ENCODE measurements at places on chromosomes 6 and 20.

DNA sequence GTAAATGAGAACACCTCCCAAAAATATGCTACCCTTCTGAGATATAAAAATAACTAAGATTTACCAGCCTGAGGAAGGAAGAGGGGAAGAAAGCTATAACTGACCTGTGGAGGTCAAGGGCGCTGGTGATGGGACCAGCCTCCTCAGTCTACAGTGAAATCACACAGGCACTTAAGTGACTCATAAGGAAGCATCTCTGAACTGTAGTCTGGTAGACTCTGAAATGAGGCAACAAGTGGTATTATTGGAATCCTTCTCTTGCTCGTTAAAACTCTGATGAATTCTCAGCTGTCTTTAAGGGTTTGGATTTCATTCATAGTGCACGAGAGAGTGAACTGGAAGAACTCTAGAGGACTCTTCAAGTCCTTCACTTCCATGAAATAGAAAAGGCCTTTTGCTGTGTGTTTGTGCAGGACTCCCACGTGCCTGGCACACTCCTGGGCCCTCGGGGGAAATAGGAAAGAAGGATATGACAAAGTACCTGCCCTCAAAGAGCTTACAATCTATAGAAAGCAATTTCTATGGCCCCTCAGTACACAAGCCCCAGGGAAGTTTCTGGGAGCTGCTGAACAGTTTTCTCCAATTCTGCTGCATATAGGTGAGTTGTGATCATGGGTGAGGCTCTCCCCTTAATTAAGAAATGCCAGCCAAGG lies 231.8 kb upstream of the RREB1 start:
- DNase-seq: no peak

- DNase-seq: no peak
These were observed 20.1 kb upstream of the RNGTT start for GRCh38 chr6:88983532-88983931.

DNA sequence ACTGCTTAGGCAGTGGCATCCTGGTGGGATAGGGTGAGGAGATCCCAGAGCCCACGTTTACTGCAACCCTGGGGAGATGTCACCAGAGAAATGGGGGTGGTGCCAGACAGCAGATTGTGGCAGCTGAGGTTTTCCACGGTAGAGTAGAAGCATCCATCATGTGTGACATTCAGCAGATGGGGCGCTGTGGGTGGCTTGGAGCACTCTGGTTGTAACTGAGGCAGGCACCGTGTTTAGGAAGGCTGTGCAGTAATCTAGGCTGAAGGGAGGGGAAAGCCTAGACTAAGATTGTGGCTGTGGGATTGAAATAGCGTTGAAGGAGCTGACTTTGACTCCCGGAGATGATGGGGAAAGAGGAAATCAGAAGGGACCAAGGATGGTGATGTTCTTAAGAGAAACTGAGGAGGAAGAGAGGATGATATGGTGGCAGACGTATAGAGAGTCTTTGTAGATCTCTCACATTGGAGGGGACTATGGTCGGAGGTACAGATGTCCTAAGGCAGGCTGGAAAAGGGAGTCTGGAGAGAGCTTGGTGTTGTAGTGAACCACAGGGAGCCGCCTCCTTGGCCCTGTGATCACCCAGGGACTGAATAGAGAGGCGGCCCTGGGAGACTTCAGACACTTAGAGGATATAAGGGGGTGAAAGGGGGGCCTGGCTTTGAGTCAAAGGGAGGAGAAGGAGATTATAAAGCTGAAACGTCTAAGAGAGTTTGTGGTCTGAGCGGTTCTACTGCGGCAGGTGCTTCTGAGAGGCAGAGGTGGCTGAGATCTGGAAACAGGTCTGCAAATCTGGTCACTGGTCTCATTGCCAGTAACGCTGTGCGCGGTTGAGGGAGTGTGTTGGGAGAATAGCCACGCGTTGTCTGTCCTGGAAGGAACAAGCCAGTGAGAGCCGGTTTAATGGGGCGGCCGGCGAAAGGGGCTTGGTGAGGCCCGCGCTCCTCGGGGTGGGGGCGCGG lies 792 bp upstream of the MICA start:
- peak; percentile 8 for DNase-seq

DNA sequence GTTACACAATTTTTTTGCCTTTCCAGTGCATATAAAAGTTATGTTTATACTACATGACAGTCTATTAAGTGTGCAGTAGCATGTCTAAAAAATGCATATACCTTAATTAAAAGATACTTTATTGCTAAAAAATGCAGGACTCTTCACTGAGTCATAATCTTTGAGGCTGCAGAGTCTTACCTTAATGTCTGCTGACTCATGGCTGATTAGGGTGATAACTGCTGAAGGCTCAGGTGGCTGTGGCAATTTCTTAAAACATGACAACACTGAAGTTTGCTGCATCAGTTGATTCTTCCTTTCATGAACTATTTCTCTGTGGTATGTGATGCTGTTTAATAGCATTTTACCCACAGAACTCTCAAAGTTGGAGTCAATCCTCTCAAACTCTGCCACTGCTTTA lies 19.1 kb downstream of the ZSCAN23 start:
- no peak for DNase-seq

DNA sequence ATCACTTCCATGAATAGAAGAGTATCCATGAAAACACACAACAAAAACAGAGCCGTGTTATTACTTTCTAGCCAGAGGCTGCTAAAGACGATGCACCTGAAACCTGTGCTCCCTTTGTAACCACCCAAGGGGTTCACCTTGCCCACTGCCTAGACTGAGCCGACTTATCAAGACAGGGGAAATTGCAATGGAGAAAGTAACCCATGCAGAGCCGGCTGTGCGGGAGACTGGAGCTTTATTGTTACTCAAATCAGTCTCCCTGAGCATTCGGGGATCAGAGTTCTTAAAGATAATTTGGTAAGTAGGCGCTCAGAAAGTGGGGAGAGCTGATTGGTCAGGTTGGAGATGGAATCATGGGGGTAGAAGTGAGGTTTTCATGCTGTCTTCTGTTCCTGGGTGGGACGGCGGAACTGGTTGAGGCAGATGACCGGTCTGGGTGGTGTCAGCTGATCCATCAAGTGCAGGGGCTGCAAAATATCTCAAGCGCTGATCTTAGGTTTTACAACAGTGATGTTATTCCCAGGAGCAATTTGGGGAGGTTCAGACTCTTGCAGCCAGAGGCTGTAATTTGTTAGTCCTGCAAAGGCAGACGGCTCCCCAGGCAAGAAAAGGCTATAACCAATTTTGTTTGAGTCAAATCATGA lies 366.6 kb downstream of the PREX1 start:
- no peak for DNase-seq

DNA sequence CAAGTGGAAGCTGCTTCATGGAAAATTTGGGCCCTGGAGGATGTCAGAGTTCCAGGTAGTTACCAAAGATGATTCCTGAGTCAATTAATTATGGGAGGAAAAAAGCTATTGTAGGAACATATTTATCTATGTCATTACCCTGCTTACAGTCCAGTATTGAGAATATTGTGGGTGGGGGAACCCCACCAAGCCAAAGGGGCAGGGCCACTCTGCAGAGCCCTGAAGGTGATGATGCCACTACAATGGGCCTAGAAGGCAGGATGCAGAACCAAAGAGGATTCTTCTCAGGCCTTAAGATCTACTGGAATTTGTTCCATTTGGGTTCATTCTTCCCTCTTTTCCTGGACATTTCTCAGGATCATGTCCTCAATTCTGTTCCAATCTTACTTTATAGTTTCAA lies 375.2 kb upstream of the MARCKS start:
- DNase-seq: no peak

DNA sequence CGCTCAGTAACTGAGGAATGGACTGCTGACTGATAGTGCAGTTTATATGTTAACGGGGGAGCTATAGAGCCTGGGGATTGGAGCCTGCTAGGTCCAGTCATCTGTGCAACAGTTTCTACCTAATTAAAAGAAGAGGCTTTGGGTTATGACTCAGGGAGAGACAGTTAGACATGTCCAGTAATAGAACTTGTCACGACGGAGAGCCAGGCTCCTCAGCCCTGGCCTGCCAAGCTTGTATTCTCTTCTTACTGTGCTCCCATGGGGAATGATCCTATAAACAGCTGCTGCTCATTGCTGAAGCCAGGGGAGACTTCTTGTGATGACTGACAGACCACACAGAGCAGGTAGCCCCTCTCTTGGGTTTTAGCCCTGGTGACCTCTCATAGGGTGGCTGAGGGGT lies 69.3 kb downstream of the SYNJ2 start:
- DNase-seq: no peak

- DNase-seq: no peak
These were observed 26.0 kb upstream of the PCMTD2 start for GRCh38 chr20:64229507-64230061.

DNA sequence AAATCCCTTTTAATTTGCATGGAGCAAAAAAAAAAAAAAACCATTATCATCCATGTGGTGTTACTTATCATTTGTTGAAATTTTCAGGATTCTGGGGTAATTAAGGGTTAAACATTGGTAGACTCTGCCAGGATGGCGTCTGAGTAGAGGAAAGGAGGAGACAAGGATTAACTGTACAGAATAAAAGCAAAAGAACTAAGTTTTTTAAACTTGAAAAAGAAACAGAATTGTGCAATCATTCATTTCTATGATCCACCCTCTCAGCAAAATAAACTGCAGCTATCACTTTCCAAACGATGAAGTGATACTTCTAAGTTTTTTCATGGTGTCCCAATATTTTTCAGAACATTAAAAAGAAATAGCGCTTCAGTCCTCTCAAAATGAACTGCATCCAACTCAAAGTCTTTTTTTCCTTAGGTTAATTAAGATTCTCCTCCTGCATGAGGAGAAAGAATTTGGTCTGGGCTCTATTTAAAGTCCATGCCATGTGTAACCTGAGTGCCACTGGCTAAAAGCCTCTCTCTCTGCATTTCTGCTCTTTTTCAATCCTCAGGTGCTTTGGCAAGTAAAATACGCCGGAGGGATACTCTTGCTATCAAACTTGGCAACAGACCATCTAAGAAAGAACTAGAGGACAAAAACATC lies 69.5 kb upstream of the LTV1 start:
- DNase-seq: no peak

GRCh38 chr6:158046201-158047126 lies 64.8 kb downstream of the SYNJ2 start:
- no peak for DNase-seq

DNA sequence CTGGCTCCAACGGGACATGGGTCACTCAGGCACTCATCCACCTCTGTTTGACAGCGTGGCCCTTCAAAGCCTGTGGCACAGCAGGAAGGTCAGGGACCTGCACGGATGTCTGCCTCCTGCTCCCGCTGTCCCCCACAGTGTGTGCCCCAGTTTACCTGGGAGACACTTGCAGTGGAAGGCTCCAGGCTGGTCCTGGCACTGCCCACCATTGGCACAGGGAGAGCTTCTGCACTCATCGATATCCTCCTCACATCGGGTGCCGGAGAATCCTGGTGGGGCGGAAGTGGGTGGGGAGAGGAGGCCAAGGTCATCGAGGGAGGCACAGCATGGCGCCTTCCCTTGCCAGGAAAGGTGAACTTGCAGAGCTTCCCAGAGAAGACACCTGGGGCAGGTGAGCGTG lies 6.9 kb downstream of the NOTCH4 start:
- no peak for DNase-seq

- DNase-seq: no peak
These were observed 30.8 kb downstream of the LAMA5 start for GRCh38 chr20:62336329-62336728.

DNA sequence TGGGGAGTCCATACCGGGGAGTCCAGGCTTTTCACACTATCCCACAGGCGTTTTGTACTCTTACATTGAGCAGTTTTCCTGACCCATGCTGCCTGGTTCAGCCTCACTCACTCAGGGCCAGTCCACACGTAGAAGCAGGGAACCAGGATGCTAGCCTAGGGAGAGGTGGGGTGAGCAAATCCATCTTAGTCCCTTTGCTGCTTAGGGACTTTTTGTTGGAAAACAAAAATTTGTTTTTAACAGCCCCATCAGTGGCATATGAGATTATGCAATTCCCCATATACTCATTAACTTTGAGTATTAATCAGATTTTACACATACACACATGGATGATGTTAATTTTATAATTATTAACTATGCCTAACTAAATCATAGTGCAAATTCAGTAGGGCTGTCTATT lies 84.2 kb downstream of the EZR start:
- DNase-seq: no peak

GRCh38 chr20:51775241-51775640 lies 7.1 kb upstream of the ATP9A start:
- no peak for DNase-seq

DNA sequence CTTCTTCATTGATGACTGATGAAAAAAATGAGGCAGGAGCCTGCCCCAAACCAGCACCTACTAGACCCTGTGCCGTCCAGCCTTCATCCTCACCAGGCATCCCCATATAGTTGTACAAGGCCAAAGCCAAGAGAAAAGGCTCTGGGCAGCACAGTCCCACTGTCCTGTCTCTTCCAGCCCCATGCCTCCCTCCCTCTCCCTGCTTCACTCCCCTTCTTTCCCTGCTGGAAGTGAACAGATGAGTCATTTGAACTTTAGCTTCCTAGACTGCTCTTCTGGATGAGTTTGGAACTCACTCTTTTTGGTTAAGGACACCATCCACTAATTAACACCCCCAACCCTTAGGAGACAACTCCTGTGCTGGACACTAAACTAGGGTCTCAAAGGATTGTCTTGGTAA lies 235.2 kb downstream of the LRFN2 start:
- DNase-seq: no peak

DNA sequence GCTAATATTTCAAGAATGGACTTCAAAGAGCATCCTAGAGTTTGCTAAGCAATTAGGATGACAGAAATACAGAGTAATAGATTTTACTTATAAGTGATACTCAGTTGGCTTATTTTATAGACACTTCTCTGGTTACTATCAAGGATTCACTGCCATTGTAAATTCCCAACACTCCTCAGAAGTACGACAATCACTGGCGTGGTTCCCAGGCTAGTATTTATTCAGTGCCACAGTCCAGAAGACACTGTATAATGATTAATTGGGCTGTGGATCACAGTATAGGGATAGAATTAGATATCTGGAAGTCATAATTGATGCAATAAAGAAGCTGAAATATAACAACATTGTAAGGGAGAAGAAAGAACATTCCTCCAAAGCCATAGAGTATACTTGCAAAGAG lies 15.7 kb downstream of the MANEA start:
- no peak for DNase-seq

DNA sequence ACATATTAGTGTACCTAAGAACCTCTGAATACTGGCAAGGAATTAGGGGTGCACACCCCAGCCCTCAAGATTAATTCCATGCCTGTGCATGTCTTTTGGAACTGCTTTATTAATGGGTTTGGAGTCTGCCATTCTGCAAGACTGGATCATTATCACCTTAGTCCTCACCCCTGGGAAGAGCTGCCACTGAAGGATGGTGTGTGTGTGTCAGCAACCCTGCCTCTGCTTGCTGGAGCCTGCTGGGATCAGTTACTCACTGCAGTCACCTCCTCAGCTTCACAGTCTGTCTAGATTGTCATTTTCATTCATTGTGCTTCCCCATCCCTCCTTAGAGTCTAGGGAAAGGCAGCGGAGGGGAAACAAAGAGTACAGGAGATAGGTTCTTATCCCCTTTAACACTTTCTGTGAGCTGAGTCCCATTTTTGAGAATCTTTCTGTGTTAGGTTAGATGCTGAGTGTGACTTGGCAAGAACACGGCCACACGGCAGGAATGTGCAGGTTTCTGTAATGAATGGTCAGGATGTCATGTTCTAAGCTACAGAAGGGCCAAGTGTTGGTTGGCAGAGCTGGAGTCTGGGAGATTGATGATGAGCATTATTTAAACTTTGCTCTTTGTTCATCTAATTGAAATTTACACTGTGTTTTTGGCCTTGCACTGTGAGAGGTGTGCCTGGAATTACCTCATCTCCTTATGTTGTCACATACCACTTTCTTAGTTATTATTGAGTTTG lies 21.1 kb downstream of the GHRH start:
- no peak for DNase-seq
